ENCODE measurements at places on chromosomes 4 and X.

- no peak for DNase-seq
Observed at GRCh38 chrX:1486177-1486576, 33.5 kb upstream of the ASMTL start.

GRCh38 chr4:105350859-105351490 lies 122.9 kb downstream of the PPA2 start:
- no peak for DNase-seq

- no peak for DNase-seq
Observed at GRCh38 chr4:4233610-4234009, 6.9 kb upstream of the OTOP1 start.

DNA sequence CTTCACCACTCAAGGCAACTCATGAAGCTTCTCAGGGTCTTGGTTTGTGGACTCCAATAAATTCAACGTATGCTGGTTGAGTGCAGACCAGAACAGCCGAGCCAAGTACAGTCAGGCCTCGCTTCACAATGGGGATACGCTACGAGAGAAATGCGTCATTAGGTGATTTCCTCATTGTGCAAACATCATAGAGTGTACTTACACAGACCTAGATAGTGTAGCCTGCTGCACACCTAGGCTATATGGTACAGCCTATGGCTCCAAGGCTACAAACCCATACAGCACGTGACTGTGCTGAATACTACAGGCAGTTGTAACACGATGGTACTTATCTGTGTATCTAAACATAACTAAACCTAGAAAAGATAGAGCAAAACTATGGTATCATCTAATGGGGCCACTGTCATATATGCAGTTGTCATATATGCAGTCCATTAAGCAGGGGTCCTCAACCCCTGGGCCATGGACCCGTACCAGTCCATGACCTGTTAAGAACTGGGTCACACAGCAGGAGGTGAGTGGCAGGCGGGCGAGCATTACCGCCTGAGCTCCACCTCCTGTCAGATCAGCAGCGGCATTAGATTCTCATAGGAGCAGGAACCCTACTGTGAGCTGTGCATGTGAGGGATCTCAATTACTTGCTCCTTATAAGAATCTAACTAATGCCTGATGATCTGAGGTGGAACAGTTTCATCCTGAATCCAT lies 31.5 kb downstream of the RTL5 start:
- DNase-seq = no peak

DNA sequence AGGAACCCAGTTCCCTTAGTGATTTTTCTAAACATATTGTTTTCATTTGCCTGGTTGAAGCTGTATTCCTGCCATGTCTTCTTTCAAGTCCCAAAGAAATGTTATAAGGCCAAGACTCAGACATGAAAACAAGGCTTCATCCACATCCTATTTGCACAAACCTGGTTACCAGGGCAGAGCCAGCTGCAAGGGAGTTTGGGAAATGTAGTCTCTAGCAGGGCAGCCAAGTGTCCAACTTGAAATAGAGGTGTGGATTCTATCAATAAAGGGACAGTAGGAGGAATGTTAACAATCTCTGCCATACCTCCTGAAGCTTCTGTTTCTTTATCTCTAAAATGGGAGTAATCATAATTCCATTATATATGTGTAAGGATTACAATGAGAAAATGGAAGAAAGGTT lies 56.6 kb downstream of the INTS12 start:
- DNase-seq = no peak

- no peak for DNase-seq
Observed at GRCh38 chrX:35670889-35671288, 127.3 kb upstream of the MAGEB16 start.

DNA sequence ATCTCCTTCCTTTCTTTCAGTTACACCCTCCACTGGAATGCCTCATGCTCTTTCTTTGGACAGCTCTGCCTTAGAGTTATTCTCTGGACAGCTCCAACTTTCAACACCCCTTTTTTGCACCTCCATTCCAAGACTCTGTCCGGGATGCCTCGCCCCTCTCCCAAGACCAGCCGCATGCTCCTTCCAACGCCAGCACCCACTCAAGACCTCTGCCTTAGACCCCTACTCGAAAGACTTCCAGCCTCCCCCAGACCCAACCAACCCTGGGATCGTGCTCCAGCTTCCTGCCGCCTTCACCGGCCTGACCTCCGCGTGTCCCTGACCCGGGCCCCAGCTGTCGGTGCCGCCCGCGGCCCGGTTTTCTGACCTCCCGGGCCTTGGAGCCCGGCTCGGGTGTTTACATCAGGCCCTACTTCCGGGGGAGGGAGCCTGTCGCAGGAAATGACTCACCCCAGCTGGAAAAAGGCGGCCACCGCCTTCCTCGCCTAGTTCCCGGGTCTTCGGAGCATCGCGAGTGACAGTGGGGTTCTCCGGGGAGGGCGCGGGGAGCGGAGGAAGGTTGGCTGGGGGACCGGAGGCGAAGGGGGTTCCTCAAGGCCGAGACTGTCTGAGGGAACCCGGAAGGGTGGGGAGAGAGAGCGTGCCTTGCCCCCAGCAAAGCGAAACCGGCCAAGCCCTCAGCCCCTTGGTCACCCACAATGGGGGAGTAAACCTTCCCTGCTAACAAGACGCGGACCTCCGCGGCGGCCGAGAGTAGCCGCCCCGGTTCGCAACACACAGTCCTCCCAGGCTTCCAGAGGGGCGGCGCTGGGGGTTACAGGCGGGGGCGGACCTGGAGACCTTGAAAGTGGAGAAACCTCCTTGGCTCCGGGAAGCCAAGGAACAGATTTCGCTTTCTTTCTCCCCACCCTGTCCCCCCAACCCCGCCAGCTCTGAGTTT lies at the start of gene WDR45:
TSS of gene WDR45 (minus strand) at position 399 of the 940 bp plus-strand sequence. CDS start 1,792 bp downstream, outside the sequence.
- DNase-seq = peak; percentile 44

DNA sequence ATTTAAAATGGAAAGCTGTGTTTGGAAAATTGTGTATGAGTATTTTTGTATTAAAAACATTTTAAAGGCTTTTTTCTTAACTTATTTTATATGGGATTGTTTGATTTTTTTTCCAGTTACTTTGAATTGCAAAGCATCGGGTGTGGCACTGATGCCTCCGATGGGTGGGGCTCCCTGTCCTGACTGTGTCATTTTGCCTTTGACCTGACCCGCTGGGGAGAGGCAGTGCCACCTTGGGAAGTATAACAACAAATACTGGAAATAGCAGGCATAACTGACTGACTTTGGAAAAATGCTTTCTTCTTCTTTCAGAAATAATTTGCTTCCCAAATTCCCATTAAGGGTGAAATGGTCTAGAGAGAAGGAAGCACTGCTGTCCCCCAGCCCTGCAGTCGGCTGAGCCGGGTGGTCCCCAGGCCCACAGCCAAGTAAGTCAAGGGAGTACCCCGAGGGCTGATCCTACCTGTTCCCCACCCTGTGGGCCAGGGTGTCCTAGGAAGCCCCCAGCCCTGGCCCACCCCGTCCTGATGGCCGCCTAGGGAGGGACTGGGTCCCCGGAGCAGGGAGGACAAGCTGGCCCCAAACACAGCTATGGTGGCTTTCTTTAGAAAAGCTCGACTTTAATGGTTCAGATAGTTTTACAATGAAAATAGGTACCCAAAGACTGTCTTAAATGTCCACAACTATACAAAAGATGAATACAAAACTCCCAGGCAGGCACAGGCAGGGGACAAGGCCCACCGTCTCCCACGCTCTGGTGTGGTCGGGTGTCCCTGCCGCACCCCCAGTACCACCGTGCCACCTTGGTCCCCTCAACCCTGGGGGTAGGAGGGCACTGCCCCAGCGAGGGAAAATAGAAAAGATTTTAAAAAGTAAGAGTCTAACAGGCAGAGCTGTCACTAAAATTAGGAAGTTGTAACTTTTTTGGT lies 26.4 kb downstream of the NELFA start:
- DNase-seq = no peak

- DNase-seq = no peak
Observed at GRCh38 chr4:153553819-153554170, 87.6 kb downstream of the TMEM131L start.

DNA sequence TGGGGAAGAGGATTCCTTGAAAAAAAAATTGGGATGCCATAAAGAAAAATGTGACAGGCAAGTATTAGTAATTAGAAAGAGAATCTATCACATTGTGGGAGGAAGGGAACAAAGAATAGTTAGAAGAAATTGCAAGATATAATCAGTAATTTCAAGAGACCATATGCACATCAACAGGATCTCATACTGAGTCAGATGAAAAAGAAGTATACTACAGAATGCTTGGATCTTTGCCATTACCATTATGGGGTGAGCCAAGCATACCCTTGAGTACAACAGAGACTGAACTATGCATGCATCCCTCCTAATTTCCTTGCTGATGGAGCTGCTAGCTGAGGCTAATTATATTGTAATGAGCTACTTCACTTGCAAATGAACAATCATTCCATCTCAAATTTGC lies 287.6 kb downstream of the PAPSS1 start:
- no peak for DNase-seq

DNA sequence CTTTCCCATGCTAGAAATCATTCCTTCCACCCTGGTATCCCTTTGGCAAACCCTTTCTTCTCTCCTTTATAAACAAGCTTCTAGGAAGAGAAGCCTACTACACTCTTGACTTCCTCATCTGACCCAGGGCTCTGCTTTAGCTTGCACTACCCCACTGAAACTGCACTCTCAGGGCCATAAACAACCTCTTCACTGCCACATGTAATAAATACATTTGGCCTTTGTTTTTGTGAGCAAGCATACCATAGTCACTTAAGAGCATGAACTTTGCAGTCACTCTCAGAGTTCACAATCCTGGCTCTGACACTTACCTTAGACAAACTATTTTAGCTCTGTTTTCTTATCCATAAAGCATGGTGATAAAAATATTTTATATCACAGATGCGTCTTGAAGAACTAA lies 50.7 kb upstream of the USP38 start:
- DNase-seq = no peak

DNA sequence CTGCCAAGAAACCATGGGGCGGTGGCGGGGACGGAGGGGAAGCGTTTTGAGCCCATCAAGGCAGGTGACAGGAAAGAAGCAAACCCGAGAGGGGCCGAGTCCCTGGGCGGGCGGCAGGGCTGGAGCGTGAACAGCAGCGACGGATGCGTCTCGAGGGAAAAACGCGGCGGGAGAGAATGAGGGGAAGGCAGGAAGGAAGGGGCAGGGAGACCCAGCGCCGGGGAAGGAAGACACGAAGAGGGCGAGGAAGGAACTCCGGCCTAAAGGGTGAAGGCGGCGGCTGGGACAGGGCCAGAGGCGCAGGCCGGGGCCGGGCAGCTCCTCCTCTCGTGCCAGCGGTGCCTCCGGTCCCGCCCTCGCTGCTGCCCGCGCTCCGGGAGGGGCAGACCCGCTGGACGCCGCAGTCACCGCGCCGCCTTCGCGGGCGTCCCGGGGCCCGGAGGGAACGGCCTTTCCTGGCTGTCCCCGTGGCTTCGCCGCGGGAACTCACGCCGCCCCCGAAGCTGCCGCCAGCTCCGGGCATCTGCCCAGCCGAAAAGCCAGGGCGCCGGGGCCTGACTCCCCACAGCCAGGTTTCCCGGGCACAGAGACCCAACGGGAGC lies 751 bp upstream of the RGS12 start:
- no peak for DNase-seq

DNA sequence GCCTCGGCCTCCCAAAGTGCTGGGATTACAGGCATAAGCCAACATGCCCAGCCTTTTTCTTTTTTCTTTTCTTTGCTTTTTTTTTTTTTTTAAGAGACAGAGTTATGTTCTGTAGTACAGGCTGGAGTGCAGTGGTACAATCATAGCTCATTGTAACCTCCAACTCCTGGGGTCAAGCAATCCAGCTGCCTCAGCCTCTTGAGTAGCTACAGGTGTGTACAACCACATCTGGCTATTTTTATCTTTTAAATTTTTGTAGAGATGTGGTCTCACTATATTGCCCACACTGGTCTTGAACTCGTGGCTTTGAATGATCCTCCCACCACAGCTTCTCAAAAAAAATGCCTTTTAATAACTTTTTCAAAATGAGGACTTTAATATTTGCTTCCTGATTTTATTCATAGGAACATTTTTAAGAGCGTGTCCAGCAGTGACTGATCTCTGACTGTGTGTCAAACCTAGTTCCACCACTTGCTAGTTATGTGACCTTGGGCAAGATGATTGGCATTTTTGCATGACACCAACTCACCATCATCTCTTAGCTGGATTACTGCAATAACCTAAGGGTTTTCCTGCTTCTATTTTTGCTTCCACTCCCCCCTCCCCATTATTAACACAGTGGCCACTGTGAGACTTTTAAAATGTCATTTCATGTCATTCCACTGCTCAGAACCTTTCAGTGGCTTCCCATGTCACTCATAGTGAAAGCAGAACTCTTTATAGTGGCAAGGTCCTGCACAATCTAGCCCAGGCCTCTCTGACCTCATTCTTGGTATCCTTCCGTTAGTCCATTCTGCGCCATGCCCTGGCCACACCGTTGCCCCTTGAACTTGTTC lies 4.5 kb upstream of the TNIP3 start:
- no peak for DNase-seq

- peak; percentile 51 for DNase-seq
Observed at GRCh38 chr4:150867148-150867547, 147.9 kb downstream of the LRBA start.

DNA sequence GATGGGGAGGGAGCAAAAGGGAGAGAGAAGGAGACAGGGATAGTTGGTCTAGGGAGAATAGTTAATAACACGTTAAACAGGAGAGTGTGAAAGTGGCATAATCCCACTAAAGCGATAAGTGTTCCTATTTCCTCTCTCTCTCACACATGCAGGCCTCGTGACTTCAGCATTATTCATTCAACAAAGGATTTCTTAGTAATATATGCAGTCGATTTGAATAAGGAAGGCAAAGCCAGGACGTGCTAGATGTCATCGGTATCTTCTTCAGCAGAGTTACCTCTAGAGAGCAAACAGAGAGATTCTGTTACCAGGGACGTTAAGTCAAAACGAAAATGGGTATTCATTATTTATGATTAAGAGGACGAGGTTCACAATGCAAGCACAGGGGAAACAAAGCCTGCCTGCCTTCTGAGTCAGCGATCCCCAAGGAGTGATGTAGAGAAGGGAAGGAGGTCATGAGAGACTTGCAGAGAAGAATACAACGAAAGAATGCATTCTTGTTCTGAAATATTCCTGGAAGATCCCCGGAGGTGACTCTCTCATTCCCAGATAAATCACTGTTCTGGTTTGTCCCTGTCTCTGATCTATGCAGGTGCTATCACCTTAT lies 1048.4 kb downstream of the NLGN4X start:
- no peak for DNase-seq
